ENCODE measurements at places on chromosomes 13 and 19.

- DNase-seq, result peak; percentile 68
These were observed 4.7 kb downstream of the TINCR start for GRCh38 chr19:5563008-5563431.

DNA sequence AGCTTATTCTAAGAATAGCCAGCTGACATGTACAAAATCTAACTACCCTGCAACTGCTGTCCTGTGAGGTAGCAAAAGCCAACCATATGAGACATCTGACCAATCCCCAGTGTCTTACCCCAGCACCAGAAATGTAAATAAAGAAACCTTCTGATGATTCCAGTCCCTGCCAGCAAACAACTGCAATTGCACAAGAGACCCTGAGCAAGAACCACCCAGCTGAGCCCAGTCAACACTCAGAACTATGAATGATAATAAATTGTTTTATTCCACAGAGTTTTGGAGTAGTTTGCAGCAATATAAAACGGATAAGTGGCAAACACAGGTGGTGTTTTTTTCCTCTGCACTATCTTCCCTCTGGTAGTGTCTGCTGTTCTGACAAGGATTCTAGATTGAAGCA is 94.9 kb downstream of the ERCC5 start:
- no peak for DNase-seq

DNA sequence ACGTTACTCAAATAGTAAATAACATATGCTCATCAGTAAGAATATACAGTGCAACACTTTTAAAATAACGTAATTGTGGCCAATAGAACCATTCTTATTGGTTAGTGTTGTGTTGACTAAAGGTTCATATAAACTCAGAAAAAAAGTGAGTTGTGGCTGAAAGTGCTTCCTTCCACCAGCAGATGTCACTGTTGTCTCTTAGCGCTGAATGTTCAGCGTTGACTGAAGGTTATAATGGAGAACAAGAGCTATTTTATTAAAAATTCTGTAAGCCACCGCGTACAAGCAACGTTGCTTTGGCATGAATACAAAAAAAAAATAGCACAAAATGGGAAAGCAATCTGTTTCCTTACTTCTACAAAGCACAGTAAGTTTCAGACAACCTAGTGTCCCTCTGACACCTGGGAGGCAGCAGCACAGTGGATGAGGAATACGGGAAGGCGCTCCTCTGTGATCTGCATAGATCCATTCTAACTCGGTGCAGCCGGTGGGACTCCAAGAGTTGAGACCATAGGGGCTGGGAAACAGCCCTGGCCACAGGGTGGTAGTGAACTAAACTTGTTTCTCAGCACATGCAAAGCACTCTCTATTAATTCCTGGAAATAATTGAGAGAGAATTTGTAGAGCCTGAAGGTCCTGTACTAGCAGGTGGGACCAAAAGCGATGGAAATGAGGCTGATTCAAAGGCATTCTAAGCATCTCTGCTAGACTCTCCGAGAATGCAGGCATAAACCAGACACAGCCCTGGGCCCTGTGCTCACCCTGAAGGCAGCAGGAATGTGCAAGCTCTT is 23.9 kb upstream of the OXGR1 start:
- DNase-seq, result peak; percentile 75

GRCh38 chr13:112696869-112697465 is 7.1 kb downstream of the ATP11A start:
- DNase-seq, result no peak

- DNase-seq, result no peak
These were observed 8.7 kb downstream of the SIRT6 start for GRCh38 chr19:4173479-4174212.

GRCh38 chr13:36059321-36059720 is 71.9 kb downstream of the DCLK1 start:
- no peak for DNase-seq

- DNase-seq, result no peak
These were observed 172.6 kb upstream of the ATXN8OS start for GRCh38 chr13:69935043-69935442.

GRCh38 chr13:79492313-79492798 is 11.4 kb downstream of the NDFIP2 start:
- DNase-seq, result peak; percentile 38

- DNase-seq, result no peak
These were observed 31.6 kb upstream of the CACTIN start for GRCh38 chr19:3658004-3658869.

DNA sequence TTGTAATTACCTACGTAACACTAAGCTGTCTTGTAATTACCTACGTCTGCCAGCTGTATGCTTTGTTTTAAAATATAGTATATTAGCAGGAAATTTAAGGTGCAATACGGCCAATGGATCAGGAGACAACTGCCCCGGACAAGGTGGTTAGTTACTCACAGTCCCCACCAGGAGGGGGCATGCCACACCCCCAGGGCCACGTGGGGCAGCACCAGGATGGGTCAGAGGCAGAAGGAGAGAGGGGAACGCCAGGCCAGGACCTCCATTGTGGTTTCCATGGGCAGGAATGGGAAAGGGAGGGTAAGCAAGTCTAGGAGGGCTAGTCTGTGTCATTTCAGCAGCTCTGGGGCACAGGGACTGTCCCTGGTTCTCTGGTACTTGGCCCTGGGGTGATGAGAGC is 140.1 kb downstream of the URI1 start:
- DNase-seq, result no peak

All from GM23338 (cell line).